ENCODE measurements at places on chromosomes 6 and 20. TPM values are rescaled to one million over a fixed set of nuclear protein-coding genes. Genes with fewer than 3 reads are reported as not detected.

Gene RSPO4
- not detected for total RNA-seq

GRCh38 chr6:18266523-18266912, 2.2 kb upstream of the DEK start:
- DNase-seq = no peak

DNA sequence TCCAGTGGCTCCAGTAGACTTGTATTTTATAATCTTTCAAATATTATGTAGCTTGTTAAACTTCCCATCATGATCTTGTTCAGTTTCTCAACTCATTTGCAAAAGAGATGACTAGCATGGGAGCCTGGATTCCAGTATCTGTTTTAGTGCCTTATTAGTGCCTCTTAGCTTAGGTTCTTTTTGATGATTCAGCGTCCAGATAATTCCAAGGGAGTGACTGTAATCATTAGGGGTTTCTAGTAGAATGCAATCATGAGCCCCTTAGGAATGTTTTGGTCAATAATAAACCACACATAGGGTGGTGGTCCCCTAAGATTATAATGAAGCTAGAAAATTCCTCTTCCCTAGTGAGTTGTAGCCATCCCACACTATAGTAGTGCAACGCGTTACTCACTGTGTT, 7.0 kb downstream of the CD2AP start:
- DNase-seq = no peak

Gene PI16
- 4.0 TPM for total RNA-seq

Gene MCHR2
- not detected for total RNA-seq

Gene ZSCAN23
- total RNA-seq = 2.5 TPM

Data from transverse colon (tissue), 4 donors.